Chondrocyte (in vitro differentiated cells): ENCODE measurements at places on chromosomes 13 and 19. TPM values are rescaled to one million over a fixed set of nuclear protein-coding genes. Genes with fewer than 3 reads are reported as not detected.

Gene CNFN
- 0.89 TPM in 1 of 3 replicates, not detected in the others for total RNA-seq

DNA sequence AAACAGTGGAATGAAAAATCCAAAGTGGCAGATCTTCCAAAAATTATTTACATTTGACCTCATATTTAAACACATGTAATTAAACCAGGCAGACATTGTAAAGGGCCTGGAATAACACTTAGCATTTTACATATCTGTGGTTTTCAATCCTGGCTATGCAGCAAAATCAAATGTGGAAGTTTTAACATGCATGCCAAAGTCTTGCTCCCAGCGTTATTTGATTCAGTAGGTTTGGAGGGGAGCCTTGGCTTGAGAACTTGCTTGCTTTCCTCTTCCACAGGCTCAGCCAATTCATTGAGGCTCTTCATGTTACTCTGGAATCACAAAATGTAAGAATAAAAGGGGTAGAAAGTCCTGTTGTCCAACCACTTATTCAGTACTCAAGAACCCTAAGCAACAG is 42.5 kb upstream of the INTS6 start:
- H3K27me3 ChIP-seq: peaks cover 2% of the 10 kb centered on the region
- H3K36me3 ChIP-seq: no peaks in the 10 kb centered on the region
- H3K27ac ChIP-seq: no peak overlapping the region
- no peak overlapping the region for H3K4me3 ChIP-seq

DNA sequence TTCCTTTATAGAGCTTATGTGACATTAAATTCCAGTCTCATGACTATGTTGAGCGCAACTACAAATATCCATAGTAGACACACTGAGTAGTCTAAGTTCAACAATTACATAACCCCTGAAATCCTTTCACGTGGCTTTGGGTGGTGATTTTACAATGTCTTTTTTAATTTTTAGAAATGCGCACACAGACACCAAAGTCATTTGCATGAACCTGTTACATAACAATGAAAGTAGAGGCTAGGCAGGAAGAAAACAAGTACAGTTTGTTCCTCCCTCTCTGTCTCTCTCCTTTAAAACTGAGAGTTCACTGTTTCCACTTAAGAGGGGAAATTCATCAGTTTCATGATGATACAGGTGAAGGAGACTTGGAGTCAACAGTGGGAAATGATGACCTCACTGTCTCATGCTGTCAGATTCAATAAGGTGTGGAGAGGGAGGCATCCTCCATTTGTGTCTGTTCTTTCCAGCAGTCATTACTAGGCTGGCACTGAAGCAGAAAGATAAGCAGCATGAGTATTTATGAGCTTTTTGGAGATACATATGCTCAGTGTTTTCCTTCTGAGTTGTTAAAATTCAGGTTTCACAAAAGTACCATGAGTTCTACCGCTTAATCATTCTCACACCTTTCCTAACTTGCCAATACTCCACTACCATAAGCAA is 201.8 kb downstream of the LHFPL6 start:
- H3K36me3 ChIP-seq: no peaks in the 10 kb centered on the region
- no peak overlapping the region for H3K4me3 ChIP-seq
- no peak for DNase-seq
- H3K27me3 ChIP-seq: no peaks in the 10 kb centered on the region

Gene LILRA1
- not detected in 3 replicates for total RNA-seq

Gene KLK2
- total RNA-seq: not detected in 3 replicates

DNA sequence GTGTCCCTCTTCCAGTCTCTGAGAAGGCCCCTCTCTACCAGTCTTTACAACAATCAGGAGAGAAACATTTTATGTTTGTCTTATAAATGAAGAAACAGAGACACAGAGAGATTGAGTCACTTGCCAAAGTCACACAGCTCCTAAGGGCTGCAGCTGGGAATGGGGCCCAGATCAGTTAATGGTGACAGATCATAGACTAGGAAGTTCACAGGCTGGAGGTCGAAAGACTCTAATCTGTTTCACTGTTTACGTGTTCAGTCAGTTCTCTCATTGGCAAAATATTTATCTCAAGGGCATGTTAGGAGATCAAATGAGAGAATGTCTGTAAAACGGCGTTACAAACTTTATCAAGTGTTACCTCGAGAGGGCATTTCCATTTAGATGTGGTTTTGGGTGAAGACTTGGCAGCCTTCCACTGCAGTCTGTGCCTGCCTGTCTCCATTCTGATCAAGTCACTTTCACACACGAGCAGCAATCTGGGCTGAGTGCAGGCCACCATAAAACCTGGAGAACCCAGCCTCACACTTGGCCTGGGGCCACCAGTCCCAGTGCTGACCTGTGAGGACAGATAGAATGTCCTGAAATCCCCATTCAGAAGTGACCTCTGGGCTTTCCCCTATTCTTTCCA is 65.1 kb downstream of the SIAH3 start:
- H3K4me1 ChIP-seq: peaks cover 15% of the 10 kb centered on the region
- H3K27me3 ChIP-seq: peaks cover 5% of the 10 kb centered on the region
- H3K4me3 ChIP-seq: no peak overlapping the region
- no peaks in the 10 kb centered on the region for H3K36me3 ChIP-seq
- no peak for DNase-seq

Gene LRRC25
- not detected in 3 replicates for total RNA-seq

Gene LRRC63
- 0.15 TPM in 1 of 3 replicates, not detected in the others for total RNA-seq
